Nephron progenitor cell (in vitro differentiated cells): ENCODE measurements at places on chromosomes 12 and 14.

DNA sequence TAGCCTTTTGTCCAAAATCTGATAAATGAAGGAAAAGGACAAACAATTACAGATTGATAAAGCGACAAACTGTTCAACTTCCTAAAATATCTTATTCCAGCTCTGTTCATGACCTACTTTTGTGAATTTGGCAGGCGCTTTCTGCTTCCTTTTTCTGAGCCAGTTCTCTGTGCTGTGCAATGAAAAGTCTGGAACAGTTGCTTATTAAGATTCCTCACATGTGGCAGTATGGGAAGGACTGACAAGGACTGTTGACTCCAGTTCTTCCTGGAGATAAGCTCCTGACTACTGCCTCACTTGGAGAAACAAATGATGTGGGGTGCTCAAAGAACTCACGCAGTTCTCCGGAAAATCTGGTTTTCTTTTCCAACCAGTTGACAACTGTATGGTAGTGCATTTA lies 58.3 kb upstream of the ANP32D start:
- DNase-seq = no peak
- peaks cover 4% of the 10 kb centered on the region for H3K36me3 ChIP-seq
- no peak overlapping the region for H3K4me3 ChIP-seq

DNA sequence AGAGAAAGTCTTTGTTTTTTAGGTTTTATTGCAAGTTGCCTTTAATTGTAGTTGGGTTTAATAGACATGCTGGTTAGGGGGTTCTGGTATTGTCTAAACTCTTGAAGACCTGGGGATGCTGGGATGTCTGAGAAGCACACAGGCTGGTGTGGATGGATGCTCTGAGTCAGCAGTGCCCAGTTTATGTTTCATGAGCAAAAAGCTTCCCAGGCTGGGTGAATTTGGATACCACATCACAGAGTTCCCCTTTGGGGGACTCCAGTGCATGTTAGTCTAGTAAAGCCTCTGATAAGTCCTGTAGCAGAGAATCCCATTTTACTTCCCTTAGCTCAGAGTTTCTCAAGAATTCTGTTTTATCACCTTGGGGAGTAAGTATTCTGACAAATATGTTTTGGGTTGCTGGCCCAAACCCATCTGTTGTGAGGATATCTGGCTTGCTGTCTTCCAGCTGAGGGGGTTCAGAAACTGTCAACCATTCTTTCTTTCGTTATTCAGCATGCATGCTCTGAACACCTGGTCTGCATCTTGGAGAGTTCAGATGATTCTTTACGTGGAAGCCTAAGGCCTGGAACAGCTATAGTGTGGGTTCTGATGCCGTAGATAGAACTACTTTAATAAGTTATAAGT lies 509.1 kb downstream of the VRK1 start:
- no peak for DNase-seq
- peaks cover 12% of the 10 kb centered on the region for H3K27me3 ChIP-seq
- no peak overlapping the region for H3K4me3 ChIP-seq
- no peaks in the 10 kb centered on the region for H3K4me1 ChIP-seq
- no peaks in the 10 kb centered on the region for H3K36me3 ChIP-seq

DNA sequence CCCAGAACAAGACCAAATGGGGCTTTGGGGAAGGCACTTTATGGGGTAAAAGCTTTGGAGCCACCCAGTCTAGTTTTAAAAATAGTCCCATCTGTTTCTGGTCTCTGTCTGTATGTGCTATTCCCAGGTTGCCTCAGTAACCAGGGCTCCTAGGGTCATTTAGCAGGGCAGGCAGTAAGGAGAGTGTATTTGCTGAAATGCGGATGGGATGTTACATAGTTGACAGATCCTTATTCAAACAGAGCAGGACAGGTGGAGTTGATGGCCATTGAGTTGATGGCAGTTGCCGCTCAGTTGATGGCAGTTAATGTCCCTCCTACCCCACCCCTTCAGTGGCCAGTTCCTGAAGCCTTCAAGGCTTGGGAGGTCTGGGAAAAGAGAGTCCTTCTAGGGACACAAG lies 4.6 kb downstream of the ZC3H10 start:
- DNase-seq = no peak
- H3K36me3 ChIP-seq = peaks cover 16% of the 10 kb centered on the region
- no peak overlapping the region for H3K27ac ChIP-seq
- peaks cover 72% of the 10 kb centered on the region for H3K4me1 ChIP-seq
- H3K4me3 ChIP-seq = no peak overlapping the region
- peaks cover 3% of the 10 kb centered on the region for H3K27me3 ChIP-seq

GRCh38 chr12:118065380-118065779 lies 4.4 kb upstream of the WSB2 start:
- DNase-seq = no peak
- no peak overlapping the region for H3K4me3 ChIP-seq
- peaks cover 11% of the 10 kb centered on the region for H3K36me3 ChIP-seq
- H3K27me3 ChIP-seq = peaks cover 3% of the 10 kb centered on the region

- peaks cover 59% of the 10 kb centered on the region for H3K36me3 ChIP-seq
- peak overlapping the region; percentile 79 for H3K27ac ChIP-seq
- peak overlapping the region; percentile 44 for H3K4me3 ChIP-seq
- DNase-seq = peak; percentile 65
These were observed 2.3 kb upstream of the NOP2 start for GRCh38 chr12:6570264-6570887.

DNA sequence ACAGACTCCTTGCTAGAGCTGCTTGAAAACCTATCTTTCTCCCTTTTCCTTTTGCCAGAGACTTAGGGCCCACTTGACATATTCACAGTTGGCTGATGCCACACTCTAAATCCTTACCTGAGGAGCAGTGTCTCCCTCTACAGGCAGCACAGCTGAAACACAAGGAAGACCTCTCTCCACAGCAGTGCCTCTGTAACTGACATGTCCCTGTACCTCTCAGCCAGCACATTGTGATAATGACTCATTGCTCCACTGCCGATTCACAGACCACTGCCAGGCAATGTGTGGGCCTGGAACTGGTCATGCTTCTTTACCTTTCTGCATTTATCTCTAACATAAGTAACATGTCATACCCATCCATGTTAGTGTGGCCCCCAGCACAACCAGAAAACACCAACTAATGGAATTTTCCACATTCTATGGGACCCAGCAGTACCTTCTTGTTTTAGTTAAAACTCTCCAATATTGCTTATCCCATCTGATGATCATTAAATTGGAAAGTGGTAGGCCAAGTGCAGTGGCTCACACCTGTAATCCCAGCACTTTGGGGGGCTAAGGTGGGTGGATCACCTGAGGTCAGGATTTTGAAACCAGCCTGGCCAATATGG lies 56.5 kb downstream of the GTF2A1 start:
- H3K27me3 ChIP-seq = no peaks in the 10 kb centered on the region
- no peak overlapping the region for H3K27ac ChIP-seq
- no peak overlapping the region for H3K4me3 ChIP-seq
- peaks cover 11% of the 10 kb centered on the region for H3K4me1 ChIP-seq

GRCh38 chr14:67555518-67556090 lies 22.5 kb downstream of the PLEKHH1 start:
- H3K27ac ChIP-seq = no peak overlapping the region
- peaks cover 52% of the 10 kb centered on the region for H3K36me3 ChIP-seq
- H3K4me3 ChIP-seq = no peak overlapping the region
- H3K27me3 ChIP-seq = no peaks in the 10 kb centered on the region
- H3K4me1 ChIP-seq = no peaks in the 10 kb centered on the region

DNA sequence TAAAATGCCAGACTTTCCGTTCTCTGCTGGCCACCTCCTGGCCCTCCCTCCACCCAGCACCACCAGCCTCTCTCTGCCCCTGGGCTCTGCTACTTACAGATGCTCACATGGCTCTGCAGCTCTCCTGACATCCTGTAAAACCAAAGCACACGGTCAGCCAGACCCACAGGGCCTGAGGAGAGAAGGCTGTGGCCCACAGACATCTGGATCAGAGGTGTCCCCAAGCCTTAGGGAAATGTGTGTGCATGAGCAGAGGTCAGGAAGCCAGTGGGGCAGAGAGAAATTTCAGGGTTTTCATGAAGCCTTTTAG lies 11.5 kb downstream of the KRT77 start:
- H3K4me3 ChIP-seq = peak overlapping the region; percentile 75
- H3K27me3 ChIP-seq = peaks cover 64% of the 10 kb centered on the region
- no peaks in the 10 kb centered on the region for H3K36me3 ChIP-seq
- peaks cover 12% of the 10 kb centered on the region for H3K4me1 ChIP-seq
- no peak for DNase-seq

- H3K36me3 ChIP-seq = peaks cover 4% of the 10 kb centered on the region
- DNase-seq = no peak
- no peak overlapping the region for H3K27ac ChIP-seq
These were observed 11.1 kb upstream of the FBRSL1 start for GRCh38 chr12:132478845-132479244.

GRCh38 chr12:95474660-95474958 lies 657 bp downstream of the METAP2 start:
- no peak for DNase-seq
- peak overlapping the region; percentile 99 for H3K27ac ChIP-seq
- peaks cover 4% of the 10 kb centered on the region for H3K27me3 ChIP-seq
- peaks cover 41% of the 10 kb centered on the region for H3K36me3 ChIP-seq
- H3K4me3 ChIP-seq = peak overlapping the region; percentile 99
- H3K4me1 ChIP-seq = peaks cover 23% of the 10 kb centered on the region

DNA sequence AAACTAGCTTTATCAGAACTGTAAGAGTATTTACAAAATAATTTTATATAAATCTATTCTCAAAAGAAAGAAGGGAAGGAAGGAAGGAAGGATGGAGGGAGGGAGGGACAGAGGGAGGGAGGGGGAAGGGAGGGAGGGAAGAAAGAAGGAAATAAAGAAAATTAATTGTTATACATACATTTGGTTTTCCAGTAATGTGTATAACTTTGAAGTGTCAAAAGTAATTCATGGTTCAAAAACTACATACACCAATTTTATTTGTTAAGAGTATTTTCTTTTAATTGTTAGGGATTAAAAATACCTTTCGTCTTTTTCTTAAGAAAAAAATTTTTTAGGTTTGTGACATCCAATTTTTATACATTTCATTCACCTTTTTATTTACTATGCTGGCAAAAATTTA lies 17.5 kb upstream of the KCNC2 start:
- no peak overlapping the region for H3K27ac ChIP-seq
- no peaks in the 10 kb centered on the region for H3K4me1 ChIP-seq
- H3K27me3 ChIP-seq = no peaks in the 10 kb centered on the region
- H3K4me3 ChIP-seq = no peak overlapping the region
- DNase-seq = no peak
- no peaks in the 10 kb centered on the region for H3K36me3 ChIP-seq

GRCh38 chr12:27279826-27280225 lies 35.7 kb downstream of the STK38L start:
- no peak overlapping the region for H3K4me3 ChIP-seq
- peaks cover 5% of the 10 kb centered on the region for H3K36me3 ChIP-seq
- peaks cover 21% of the 10 kb centered on the region for H3K4me1 ChIP-seq
- no peak for DNase-seq
- no peak overlapping the region for H3K27ac ChIP-seq
- H3K27me3 ChIP-seq = no peaks in the 10 kb centered on the region

- no peak for DNase-seq
- peaks cover 38% of the 10 kb centered on the region for H3K4me1 ChIP-seq
- peak overlapping the region; percentile 5 for H3K27ac ChIP-seq
- H3K4me3 ChIP-seq = peak overlapping the region; percentile 0
These were observed 4.7 kb downstream of the DNAJC14 start for GRCh38 chr12:55824726-55825125.

DNA sequence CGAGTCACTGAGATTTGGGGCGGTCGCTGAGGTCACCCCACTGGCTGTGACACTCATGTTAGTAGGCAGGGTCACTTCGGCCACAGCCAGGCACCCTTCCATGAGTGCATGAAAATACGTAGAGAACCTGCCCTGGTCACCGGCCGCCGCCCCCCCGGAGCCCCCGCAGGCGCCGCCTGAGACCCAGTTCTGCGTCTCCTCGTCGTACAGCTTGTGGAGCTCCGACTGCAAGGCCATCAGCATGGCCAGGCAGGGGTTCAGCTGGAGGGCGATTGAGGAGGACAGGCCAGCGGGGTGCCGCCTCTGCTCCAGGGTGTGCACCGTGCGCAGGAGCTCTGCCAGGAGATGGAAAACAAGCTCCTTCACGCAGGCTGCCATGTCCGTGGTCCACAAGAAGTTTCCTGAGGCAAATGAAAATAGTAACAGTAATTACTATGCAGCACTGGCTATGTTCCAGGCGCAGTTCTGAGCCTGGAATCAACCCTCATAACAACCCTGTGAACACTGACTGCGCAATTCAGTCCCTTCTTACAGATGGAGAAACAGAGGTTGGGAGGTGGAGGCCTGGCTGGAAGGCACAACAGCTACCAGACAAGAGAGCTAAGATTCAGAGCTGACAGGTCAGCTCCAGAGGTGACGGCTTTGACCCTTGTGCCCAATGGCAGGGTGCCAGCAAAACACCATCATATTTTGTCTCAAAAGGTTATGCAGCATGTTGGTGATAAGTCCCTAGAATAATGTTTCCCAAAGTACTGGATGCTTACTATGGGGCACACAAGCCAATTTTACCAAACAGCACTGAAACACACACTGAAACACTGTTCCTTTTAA lies 59.9 kb downstream of the TRAFD1 start:
- H3K4me1 ChIP-seq = no peaks in the 10 kb centered on the region
- H3K27me3 ChIP-seq = no peaks in the 10 kb centered on the region
- no peak for DNase-seq
- H3K36me3 ChIP-seq = peaks cover 35% of the 10 kb centered on the region
- H3K4me3 ChIP-seq = no peak overlapping the region

- no peak overlapping the region for H3K27ac ChIP-seq
- no peaks in the 10 kb centered on the region for H3K36me3 ChIP-seq
- no peak overlapping the region for H3K4me3 ChIP-seq
- H3K4me1 ChIP-seq = no peaks in the 10 kb centered on the region
These were observed 7.5 kb downstream of the KLRF2 start for GRCh38 chr12:9888665-9889273.

- peak; percentile 51 for DNase-seq
- no peak overlapping the region for H3K27ac ChIP-seq
- no peaks in the 10 kb centered on the region for H3K36me3 ChIP-seq
- peaks cover 39% of the 10 kb centered on the region for H3K4me1 ChIP-seq
- H3K4me3 ChIP-seq = no peak overlapping the region
These were observed 19.7 kb upstream of the LRTM2 start for GRCh38 chr12:1800401-1801302.

GRCh38 chr14:101591582-101591981 lies 30.3 kb downstream of the DIO3 start:
- no peaks in the 10 kb centered on the region for H3K36me3 ChIP-seq
- no peak overlapping the region for H3K4me3 ChIP-seq
- DNase-seq = no peak
- H3K27me3 ChIP-seq = peaks cover 29% of the 10 kb centered on the region
- peaks cover 31% of the 10 kb centered on the region for H3K4me1 ChIP-seq

- no peaks in the 10 kb centered on the region for H3K4me1 ChIP-seq
- DNase-seq = no peak
- no peaks in the 10 kb centered on the region for H3K27me3 ChIP-seq
These were observed 161.3 kb downstream of the CPNE8 start for GRCh38 chr12:38744041-38744440.
